ENCODE measurements at places on chromosomes 7 and 10.
A peak's percentile ranks its signal among the peaks of the same experiment; 100 is the strongest.

DNA sequence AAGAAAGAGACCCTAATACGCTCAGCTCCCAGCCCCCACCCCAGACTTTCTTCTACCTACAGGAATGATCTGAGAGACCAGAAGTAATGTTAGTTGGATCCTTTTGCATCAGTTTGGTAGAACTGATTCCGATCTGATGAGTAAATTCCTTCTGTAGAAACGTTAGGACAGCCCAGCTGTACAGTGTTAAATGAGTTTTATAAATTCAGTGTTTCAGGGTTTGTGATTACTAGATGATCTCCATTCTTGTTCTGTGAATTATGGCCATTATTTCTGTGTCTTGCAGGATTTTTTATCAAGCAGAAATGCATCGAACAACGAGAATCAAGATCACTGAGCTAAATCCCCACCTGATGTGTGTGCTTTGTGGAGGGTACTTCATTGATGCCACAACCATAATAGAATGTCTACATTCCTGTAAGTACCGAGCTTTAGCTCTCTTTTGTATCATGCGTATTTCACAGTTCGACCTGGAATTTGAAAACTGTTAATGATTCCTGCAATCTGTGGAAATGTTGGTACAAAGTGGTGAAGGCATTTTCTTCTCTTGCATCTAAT is 5.3 kb downstream of the BMI1 start:
- DNase-seq, result no peak

DNA sequence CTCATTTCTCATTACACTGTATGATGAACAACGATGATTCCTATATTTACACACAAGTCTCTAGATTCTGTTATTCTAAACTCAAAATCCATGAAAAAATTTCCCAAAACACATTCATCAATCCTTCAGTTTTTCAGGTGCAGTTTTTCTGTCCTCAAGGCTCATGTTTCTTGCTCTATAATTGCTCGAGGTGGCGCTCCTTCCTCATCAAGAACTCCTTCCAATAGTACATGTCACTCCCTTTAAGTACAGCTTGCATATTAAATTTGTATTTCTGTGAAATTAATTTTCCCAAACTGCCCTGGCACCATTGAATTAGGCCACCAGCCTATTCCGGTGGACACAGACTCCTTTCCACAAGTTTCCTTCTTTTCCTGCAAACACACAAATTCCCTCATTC is 188.7 kb upstream of the MINDY3 start:
- peak; percentile 11 for DNase-seq

GRCh38 chr7:28531291-28531690 is 119.0 kb downstream of the CREB5 start:
- DNase-seq, result no peak

GRCh38 chr10:48633381-48634197 is 28.7 kb upstream of the ARHGAP22 start:
- DNase-seq, result no peak

- no peak for DNase-seq
Observed at GRCh38 chr7:47371317-47371716, 210.6 kb downstream of the TNS3 start.

GRCh38 chr7:154987571-154987970 is 15.4 kb downstream of the PAXIP1 start:
- DNase-seq, result no peak

DNA sequence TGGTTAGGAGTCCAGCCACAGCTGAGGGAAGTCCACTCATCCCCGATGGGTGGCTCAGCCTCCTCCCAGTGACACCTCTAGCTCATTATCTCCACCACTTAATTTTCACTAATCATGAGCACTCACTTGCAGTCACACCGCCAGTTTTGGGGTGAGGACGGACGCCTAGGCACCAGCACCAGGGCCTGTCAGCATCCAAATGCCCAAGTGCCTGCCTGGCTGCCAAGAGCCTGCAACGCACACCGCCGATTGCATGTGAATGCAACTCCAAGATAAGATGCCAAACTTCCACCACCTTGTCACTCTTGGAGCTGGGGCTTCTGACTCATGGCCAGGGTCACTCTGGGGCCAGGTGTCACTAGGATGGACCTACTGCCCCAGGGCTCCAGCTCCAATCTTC is 24.4 kb upstream of the SMARCD3 start:
- DNase-seq, result no peak

DNA sequence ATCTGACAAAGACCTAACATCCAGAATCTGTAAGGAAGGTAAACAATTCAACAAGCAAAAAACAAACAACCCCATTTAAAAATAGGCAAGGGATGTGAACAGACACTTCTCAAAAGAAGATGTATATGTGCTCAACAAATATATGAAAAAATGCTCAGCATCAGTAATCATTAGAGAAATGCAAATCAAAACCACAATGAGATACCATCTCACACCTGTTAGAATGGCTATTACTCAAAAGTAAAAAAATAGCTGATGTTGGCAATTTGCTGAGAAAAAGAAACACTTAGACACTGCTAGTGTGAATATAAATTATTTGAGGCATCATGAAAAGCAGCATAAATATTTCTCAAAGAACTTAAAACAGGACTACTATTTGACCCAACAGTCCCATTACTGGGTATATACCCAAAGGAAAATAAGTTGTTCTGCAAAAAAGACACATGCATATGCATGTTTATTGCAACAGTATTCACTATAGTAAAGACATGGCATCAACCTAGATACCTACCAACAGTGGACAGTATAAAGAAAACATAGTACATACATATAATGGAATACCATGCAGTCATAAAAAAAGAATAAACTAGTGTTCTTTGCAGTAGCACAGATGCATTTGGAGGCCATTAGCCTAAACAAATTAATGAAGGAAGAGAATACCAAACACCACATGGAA is 980.1 kb downstream of the KCNMA1 start:
- DNase-seq, result no peak

- DNase-seq, result no peak
Observed at GRCh38 chr7:13904007-13904406, 85.5 kb downstream of the ETV1 start.

- DNase-seq, result peak; percentile 72
Observed at GRCh38 chr10:33010132-33011037, 52.4 kb upstream of the ITGB1 start.

DNA sequence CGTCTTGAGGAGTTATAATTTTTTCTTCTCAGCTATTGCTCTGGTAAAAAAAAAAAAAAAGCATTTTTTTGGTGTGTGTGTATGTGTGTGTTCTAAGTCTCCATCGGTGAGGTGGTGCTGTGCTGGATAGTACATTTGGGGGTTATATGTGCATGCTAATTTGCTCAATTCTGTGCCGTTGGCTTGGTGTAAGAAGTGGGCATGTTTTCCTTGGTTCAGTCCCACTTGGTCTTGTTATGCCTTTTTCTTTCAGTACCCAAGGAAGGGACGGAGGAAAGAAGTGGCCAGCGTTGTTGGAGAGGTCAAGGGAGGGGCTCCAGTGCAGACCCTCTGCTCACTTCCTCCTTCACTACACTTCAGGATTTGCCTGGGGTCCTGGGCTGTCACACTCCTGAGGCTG is 20.4 kb downstream of the LRMDA start:
- DNase-seq, result no peak

DNA sequence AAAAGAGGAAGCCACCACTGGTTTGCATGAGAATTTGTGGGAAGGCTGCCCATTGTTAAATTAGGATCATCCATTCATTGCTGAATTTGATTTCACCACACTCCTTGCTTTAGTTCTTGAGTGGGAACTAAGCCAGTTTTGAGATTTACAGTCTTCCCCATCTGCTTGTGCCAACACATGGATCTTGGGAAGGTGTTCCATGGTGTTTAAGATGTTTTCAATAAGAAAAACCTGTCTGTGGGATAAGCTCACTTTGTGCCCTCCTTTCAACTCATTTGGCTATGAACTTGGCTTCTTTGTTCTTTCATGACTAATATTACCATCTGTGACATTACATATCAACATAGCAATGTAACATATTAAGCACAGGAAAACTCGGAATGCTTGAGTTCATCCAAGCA is 73.2 kb downstream of the INHBA start:
- no peak for DNase-seq

DNA sequence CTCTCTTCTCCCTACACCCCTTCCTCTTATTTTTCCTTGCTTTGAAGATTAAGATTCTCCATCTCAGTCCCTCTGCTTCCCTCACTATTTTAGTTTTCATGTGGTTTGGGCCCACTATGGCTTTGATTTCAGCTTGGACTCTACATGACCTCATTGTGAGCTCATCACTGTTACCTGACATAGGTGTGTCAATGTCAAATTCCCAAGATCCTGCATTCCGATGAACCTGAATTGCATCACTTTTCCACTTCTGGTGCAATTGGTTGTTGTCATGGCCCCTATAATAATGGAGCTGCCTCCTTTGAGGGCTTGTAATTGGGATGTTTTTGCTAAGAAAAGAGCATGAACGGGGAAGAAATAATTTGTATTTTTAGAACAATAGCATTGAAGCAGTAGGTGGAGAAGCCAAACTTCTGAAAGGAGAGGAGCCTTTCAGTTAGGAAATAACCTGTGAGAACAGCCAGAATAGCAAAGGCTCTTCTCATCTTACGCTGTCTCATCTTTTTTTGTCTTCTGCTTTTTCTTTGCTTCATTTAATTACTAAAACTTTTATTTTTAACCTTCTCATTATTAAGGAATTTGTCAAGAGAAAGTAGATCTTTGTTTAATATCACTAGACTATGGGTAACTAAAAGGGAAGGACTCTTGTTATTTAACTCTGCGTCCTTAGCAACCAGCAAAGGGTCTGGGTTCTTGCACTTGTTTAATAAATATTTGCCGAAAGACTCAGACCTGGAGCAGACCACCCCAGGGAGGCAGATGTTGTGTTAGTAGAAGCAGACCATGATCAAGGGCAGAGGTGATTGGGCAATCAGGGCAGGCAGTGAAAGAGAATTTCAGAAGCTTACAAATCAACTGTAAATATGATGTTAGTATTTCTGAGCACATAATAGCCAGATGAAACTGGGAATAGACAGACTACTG is 95.4 kb downstream of the TES start:
- no peak for DNase-seq
